T follicular helper cell (primary cell): ENCODE measurements at places on chromosomes 12 and 14.

GRCh38 chr12:123531091-123531490, 2.4 kb downstream of the RILPL1 start:
- DNase-seq: no peak

DNA sequence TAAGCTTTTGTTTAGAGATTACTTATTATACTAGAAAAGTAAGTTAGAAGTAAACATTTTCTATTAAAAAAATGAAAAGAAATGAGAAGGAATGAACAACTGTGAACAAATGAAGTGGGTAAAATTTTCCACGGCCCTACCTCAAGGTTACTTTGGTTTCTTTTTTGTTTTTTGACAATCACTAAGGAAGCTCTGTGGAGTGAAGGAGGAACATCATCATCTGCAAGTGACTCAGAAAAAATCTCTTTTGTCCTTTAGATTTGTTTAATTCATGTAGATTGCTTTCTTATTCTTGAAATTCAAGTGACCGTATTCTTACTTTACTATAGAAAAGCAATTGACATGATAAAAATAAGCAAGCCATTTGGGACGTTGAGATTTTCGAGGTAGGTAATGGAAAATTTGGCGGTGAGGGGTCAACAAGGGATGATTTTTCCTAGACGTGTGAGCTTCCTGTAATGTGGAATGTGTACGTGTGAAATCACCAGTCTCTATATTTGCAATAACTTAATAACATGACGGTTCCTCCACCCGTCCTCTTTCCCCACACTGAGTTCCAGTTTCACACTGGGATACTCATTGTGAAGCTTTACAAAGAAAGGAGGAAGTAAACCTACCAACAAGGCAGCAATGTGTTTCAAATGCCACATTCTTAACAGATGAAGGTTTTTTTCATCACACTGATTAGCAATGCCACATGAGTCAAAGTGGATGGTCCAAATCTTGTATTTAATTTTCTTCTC, 62.3 kb upstream of the EGLN3 start:
- no peak for DNase-seq

DNA sequence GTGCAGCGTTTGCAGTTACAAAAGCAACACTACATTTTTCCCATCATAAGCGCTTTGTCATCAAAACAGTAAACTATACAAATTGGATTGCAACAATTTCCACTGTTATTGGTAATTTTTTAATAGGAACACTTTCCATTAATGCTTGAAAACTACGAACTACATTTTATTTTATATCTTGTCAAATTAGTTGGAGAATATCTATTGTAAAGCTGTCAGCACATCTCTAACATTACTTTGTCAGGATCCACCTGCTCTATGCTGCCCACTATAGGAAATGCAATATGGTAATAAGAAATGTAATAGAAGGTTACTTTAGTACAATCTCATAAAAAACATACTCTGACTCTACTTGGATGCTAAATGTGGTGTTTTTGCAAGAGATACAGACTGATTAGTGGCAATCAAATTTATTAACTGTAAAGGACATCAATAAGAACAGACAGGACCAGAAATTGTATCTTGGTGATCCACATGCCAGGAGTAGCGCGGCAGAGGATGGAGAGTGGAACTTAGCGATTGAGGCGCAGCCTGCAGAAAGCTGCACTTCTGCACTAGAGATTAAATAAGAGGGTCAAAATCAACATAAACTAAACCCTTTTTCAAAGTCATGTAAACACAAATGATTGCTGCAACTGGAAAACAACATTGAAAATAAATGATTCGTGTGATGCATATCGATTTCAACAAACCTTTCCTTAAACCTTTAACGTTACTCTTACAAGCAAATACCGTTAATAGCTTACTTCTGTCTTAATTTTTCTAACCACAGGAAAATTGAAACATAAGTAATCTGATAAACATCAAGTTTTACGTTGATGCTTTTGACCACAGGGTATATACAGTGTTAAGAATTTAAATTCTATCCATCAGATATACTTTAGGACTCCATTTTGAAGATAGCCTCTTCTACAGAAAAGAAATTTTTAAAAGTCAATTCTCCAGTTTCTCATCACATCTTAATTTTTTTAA, 3.6 kb upstream of the ARID2 start:
- DNase-seq: no peak

- DNase-seq: no peak
Observed at GRCh38 chr12:112869778-112870177, 37.0 kb upstream of the OAS1 start.

GRCh38 chr12:46526233-46526632, 153.7 kb upstream of the SLC38A2 start:
- DNase-seq: no peak
